ENCODE measurements at places on chromosomes 7 and 10.

- DNase-seq = no peak
Measured at GRCh38 chr10:110151467-110151866, 55.9 kb upstream of the MXI1 start.

DNA sequence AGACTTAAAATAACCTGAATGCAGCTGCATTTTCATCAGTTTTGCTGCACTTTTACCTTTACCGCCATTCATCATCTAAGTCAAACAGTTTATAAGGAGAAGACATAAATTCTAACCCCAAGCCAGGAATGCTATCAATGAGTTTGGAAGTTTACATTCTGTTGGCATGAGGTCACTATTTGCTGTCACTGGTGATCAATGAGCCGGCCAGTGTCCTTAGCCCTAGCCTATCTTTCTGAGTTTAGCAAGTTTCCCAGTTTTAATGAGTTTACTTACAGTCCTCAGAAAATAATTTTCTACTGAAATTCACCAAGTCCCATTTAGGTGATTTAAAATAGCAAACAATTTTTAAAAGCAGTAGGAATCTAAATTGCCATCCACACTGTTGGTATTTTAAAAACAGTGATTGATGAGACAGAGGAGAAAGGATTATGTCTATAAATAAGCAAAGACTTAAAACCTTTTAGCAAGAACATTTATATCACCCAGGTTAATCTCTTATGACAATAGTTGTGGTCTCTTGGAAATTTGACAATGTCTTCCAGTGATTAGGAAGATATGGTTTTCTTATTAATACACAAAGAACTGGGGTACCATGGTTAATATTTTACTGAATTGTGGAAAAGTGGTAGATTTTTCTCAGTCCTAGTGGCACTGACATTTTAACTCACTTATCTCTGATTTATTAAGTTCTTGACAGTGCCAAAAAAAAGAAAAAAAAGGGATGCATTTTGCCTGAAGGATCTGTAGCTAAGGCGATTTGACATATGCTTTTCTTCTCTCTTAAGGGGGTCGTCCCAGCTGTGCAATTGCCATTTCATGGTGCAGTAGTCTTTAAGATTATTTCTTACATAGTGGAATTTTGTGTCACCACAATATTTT is 443.4 kb upstream of the ANKRD30A start:
- DNase-seq = no peak

DNA sequence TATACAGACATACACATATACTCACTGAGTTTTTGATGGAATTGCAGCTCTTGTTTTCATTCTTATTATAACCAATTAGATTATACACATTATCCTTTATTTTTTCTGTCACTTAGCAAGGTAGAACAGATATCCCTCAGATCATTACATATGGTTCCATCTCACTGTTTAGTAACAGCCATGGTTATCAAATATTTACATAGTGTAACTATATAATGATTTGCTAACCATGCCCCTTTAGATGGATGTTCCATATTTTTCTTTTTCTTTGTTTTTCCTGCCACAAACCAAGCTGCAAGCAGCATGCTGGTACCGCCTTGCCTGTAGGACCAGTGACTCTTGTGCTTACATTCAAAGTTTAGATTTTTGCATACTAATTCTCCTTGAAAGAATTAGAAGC is 163.4 kb upstream of the NFE2L3 start:
- no peak for DNase-seq

DNA sequence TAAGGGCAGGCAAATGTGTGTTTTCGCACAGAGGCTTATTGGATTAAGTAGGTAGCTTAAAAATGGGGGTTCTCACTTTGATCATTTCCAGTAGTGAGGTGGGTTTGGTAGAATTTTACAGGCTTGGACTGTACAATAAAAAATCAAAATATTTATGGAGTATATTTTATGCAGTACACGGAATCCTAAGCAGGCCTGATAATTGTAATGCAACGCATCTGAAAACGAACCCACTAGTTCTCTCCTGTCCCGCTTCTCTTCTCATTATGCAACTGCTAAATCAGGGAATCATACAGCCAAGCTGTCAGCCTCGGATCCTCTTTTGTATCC is 377 bp upstream of the POLR1F start:
- no peak for DNase-seq

GRCh38 chr10:25017154-25017590 is 760 bp downstream of the THNSL1 start:
- DNase-seq = no peak

GRCh38 chr10:24848195-24848594 is 104.2 kb downstream of the PRTFDC1 start:
- no peak for DNase-seq

DNA sequence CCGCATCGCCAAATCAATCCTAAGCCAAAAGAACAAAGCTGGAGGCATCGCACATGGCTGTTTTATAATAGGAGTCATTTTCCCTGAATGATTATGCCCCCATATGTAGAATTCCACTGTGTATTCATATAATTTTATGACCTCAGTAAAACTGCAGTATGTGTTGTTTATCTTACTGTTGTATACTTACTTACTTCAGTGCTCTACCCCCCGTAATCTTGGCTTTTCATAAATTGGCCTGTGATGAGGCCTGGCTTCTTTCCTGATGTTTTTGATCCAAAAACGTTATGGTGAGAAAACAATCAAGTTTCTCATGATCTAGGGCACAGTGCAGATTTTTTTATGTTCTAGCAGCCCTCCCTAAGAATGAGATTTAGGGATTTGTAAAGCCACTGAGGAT is 306.4 kb upstream of the FZD1 start:
- DNase-seq = no peak

DNA sequence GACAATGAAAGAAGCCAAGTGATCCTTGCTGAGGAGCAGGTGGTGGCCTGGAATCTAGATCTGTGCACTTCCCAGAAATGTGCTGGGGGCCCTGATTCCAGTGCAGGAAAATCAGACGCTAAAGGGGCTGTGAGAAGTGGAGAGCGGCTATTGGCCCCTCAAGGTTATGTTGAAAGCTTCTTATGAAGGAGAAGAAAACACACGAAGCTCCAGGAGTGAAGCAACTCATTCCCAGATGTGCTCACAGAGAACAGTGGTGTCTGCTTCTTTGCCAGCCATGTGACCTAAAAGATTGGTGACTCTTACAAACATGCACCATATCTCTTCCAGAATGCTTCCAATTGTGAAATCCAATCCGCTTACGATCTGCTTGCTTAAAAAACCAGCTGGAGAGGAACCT is 679.3 kb upstream of the IGFBP3 start:
- DNase-seq = no peak

GRCh38 chr10:117134306-117135025 is 3.6 kb downstream of the VAX1 start:
- DNase-seq = no peak

GRCh38 chr7:98475352-98475751 is 74.5 kb upstream of the BAIAP2L1 start:
- DNase-seq = no peak

GRCh38 chr10:100980711-100981110 is 6.6 kb downstream of the MRPL43 start:
- DNase-seq = no peak

GRCh38 chr7:101537205-101537604 is 91.9 kb downstream of the MYL10 start:
- no peak for DNase-seq

- DNase-seq = no peak
Measured at GRCh38 chr10:30674796-30675195, 45.2 kb upstream of the LYZL2 start.

DNA sequence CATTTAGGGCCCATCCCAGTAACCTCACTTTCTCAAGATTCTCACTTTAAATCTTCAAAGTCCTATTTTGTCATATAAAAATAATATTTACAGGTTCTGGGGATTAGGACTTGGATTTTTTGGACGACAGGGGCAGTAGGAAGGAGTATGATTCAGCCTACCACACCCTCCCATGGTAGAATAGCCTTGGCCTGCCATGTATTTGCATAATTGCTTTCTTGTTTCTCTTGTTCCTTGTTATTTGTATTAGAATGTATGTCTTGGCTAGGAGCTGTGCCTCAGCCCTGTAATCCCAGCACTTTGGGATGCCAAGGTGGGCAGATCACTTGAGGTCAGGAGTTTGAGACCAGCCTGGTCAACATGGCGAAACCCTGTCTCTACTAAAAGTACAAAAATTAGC is 92.5 kb downstream of the ELAPOR2 start:
- no peak for DNase-seq

DNA sequence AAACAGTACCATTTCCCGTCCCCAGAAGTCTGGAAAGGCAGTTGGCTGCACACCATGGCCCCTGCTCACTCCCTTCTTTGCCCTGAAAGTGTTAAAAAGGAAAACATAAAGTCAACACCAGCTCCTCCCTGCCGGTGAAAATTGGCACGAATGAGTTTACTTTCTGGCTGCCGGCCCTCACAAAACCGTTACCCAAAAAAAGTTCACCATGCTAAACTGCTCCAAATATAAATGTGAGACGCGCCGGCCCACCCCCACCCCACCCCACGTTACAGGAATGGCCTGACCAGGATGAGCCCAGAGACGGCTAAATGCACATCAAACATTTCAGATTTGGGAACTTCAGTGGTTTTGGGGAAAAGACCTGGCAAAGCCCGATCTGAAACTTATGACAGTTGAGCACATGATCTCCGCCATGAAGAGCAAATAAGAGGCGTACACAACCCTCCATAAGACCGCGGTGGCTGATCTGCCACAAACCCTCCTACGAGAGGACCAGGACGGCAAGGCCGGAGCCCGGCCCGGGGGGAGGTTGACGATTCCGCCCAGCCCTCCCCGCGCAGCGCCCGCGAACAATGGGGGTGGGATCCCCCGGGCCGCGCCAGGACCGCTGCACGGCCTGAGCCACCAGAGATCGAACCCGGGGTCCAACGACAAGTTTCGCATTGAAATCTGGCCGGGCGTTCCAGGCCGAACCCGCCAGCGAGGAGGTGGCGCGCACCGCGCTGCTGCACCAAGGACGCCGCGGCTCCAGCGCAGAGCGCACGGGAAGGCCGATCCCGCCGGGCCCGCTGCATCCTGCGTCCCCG is 952 bp downstream of the DIP2C start:
- no peak for DNase-seq

GRCh38 chr10:100660945-100661344 is 84.4 kb upstream of the PAX2 start:
- no peak for DNase-seq

- DNase-seq = no peak
Measured at GRCh38 chr7:116380025-116380424, 119.5 kb upstream of the CAV2 start.

DNA sequence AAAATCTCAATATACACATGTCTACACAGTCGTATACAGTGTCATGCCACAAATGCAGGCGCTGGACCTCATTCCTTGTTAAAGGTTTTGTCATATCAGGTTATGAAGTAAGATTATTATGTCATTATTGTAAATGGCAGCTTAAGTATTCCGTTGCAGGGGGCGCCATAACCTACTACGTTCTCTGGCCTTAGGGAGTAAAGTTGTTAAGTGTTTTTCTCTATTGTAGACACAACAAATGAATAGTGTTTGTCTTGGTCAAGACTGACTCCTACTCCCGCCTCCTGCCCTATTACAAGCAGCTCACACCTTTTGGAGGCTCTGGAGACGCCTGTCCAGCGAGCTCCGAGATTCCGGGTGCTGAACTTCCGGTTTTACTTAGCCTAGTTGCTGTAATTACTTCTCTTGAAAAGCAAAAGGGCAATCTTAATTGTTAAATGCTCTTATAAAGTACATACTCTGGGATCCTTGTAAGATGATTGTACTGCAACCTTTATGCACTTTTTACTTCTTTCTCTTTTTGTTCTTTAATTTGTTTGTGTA is 994 bp downstream of the GATAD1 start:
- peak; percentile 71 for DNase-seq

DNA sequence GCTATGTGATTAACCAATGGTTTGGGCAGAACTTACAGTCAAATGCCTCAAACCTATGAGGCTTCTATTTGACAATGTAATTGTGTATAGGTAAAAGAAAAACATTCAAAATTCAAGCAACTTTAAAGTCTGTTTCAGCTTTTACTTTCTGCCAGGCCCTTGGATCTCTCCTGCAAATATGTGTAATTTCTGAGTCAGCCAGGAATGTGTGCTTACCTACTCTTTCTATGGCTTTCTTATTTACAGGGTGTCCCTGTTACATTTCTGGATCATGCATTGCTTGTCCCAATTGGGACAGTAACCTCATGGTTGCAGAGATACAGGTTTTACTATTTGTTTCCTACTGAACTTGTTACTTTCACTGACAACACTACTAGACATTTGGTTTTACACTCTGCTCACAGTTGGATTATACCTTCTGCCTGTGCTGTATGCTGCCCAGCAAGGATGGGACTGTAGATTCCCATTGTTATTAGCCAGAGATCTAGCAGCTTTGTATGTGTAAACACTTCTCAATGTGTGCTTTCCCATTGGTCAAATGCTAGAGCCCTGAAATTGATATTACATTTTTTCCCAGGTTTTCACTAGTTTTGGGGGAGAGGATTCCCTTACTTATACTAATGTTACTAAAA is 355.3 kb downstream of the ARL4A start:
- no peak for DNase-seq

DNA sequence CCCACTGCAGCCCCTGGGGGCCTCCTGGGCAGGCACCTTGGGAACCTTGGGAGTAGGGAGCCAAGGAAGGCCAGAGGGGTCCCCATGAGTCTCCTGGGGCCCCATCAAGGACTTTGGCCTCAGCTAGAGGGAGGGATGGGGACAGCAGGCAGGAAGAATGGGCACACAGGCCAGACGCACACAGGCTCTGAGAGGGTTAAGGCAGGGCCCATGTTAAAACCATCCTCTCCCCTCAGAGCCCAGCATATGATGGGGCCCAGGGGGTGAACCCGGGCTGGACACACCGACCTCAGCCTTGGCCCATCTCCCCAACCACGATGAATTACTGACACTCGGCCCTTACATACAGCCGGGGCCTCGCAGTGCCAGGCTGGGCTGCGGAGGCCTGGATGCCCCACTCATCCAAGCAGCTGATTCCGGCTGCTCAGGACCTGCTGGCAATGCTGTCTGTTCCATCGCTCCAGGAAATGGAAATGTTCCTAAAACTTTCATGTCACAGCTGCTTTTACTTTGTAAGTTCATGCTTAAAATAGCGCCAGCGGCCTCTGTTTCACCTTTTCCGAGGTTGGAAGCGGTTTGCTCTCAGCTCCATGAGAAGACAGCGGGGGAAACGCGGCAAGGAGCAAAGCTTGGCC is 17.3 kb upstream of the INPP5A start:
- no peak for DNase-seq

DNA sequence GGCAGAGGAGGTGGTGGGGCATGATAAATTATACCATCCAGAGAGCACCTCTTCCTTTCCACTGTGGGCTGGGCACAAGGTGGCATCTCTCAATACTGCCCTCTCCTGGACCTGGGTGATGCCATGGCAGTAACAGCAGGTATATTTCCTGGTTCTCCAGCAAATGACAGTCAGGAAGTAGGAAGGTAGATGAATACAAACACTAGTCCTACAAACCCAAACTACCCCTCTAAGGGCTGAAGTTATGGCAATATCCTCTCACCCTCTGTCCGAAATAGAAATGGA is 1004.9 kb downstream of the KCNMA1 start:
- DNase-seq = no peak

- DNase-seq = no peak
Measured at GRCh38 chr10:117409549-117410305, 34.5 kb upstream of the PDZD8 start.

DNA sequence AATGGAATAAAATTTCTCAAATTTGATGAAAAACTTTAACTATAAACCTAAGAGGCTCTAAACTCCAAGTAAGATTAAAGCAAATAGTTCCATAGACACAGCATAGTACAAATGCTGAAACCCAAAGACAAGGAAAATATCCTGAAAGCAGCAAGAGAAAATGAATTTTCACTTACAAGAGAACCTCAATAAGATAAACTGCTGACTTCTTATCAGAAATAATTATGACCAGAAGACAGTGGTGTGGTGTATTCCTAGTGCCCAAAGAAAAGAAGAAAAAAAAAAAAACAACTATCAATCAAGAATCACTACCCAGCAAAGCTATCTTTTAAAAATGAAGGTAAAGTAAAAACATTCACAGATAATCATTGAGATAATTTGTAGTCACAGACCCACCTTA is 106.3 kb downstream of the DYNC1I1 start:
- DNase-seq = no peak
